ENCODE measurements at places on chromosomes 12 and 14.

DNA sequence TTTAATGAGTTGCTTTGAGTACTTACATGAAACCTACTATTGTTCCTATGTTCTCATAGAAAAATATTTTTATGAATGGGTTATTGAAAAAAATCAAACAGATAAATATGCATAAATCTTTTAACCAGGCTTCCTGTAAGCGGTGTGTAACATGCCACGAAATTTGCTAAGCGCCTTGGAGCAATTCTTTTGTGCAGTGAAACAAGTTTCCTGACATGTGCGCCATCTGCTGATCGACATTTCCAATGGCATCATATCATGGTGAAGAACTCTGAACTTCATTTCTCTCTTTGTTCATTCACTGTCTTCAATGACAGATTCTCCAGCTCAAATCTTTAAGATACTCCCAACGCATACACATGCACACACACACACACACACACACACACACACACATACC is 145.6 kb upstream of the NAV3 start:
- no peak for DNase-seq

DNA sequence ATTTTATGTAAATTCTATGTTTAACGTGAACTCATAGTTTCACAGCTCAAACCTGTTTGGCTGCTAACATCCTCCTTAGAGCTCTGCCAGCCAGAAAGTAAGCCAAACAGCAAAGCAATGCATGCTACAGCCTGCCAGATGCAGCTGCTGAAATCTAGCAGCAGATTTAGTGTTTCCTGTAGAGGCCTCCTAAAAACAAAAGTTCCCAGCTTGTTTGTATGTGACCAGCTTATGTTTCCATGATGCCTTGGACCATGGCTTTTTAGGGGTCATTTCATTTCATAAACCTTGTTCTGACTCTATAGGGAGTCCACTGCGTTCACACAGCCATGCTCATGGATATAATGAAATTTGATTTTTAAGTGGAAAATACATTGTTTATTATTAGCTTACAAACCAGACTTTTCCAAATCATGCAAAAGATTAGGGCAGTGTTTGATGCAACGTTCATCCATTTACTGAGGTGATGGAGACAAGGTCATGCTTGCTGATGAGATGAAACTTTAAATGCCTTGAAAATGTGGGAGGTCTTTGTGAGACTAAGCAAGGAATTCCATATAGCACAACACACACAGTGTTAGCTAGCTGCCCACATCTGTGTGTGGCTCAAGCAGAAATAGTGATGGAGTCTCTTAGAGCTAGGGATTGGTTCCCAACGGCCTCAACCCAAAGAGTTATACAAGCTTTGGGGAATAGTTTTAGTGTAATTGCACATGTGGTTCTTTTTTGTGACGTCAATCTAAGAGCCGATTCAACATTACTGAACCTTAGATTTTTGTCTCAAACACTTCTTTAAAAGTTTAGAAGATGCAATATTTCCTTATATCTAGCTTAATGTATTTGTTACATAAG is 157.5 kb upstream of the LRIG3 start:
- DNase-seq: no peak

GRCh38 chr14:99234355-99234754 is 37.6 kb downstream of the BCL11B start:
- DNase-seq: no peak

DNA sequence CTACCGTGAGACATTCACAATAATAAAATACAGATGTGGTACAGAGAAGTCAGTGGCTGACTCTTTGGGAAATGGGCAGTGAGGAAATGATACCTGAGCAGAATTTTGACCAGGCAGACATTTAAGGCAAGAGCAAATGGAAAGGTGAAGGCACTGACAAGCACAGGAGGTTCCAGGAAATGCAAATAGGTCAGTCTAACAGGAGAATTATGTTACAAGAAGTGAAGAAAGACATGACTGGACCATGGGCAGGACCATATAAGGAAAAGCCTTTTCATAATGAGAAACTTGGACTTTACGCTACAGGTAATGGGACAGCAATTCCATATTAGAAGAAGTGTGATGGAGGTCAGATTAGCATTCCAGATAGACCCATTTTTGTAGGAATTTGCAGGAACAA is 338.9 kb downstream of the PDZRN4 start:
- DNase-seq: no peak
